Activated T-helper 17 cell treated with anti-CD3 and anti-CD28 coated beads, Interleukin-2, amount 50 U/mL, for 72 hours (primary cell): ENCODE measurements at places on chromosomes 13 and 19. TPM values are rescaled to one million over a fixed set of nuclear protein-coding genes. Genes with fewer than 3 reads are reported as not detected.

The SERPINE3 gene
- total RNA-seq = not detected

The KPTN gene
- total RNA-seq = 12.9 TPM

The MAU2 gene
- total RNA-seq = 67.9 TPM

The HOMER3 gene
- 1.7 TPM for total RNA-seq

GRCh38 chr13:29847501-29847983, 2.9 kb downstream of the UBL3 start:
- no peak for ATAC-seq

GRCh38 chr13:91123456-91124127, 223.9 kb upstream of the MIR17HG start:
- peak; percentile 21 for ATAC-seq

GRCh38 chr19:3573858-3574637, 1.3 kb downstream of the HMG20B start:
- ATAC-seq = peak; percentile 22

GRCh38 chr13:51955281-51955771, 55.9 kb downstream of the ATP7B start:
- ATAC-seq = no peak

DNA sequence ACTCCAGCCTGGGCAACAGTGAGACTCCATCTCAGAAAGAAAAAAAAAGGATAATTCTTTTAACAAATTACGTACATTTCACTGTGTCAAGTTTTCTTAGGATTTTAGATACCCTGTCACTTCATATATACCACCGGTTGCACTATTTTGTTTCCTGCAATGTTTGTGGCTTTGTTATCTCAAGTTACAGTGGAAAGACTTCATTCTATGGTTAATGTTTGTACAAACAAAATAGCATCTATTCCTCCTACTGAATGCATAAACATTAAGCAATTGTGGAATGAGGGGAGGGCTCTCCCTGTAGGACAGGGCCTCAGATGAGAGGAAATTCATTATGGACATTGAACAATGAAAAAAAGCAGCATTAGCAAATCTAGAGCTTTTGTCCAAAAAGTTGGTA, 120.1 kb downstream of the DNAJC3 start:
- no peak for ATAC-seq

DNA sequence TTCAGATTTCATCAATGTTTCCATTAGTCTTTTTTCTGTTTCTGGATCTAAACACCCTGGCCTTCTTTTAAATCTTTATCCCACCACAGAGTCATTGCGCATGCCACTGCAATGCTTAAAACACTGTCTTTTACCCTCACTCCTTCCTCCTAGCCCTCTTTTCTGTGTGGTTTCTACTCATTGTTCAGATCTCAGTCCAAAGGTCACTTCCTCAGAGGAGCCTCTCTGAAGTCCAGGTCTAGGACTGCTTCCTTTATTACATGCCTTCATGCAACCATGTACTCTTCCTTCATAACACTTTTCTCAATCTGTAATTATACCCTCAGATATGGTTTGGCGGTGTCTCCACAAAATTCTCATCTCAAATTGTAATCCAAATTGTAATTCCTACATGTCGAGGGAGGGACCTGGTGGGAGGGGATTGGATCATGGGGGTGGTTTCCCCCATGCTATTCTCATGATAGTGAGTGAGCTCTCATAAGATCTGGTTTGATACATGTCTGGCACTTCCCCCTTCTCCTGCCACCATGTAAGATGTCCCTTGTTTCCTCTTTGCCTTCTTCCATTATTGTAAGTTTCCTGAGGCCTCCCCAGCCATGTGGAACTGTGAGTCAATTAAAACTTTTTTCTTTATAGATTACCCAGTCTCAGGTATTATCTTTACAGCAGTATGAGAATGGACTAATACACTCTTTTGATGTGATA, 808.9 kb downstream of the DIAPH3 start:
- ATAC-seq = no peak

- no peak for ATAC-seq
These were observed 89.4 kb downstream of the ZNF675 start for GRCh38 chr19:23597661-23598060.

- peak; percentile 66 for ATAC-seq
These were observed 8.6 kb upstream of the HIPK4 start for GRCh38 chr19:40398417-40399131.

GRCh38 chr19:792306-792885, 4.9 kb upstream of the PTBP1 start:
- ATAC-seq = no peak

DNA sequence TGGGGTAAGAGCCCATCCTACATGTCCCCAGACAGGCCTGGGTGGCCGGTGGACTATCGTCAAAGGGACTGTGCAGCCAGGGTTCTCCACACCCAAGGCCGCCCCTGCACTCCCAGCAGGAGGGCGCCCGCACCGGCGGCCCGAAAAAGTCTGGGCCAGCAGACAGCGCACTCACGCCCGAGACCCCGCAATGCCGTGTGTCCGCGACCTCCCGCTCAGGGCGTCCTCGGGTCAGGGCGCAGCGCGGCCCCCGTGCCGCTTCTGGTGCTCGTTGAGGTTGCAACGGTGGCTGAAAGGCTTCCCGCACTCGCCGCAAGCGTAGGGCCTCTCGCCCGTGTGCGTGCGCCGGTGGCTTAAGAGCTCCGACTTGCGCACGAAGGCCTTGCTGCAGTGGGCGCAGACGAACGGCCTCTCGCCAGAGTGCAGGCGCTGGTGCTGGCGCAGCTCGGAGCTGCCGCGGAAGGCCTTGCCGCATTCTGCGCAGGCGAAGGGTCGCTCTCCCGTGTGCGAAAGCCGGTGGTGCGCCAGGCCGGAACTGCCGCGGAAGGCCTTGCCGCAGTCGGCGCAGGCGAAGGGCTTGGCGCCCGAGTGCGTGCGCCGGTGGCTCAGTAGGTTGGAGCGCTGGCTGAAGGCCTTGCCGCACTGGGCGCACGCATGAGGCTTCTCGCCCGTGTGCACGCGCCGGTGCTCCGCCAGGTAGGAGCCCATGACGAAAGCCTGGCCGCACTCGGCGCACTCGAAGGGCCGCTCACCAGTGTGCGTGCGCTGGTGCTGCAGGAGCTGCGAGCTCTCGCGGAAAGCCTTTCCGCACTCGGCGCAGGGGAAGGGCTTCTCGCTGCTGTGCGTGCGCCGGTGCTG, 2.8 kb upstream of the A1BG start:
- peak; percentile 54 for ATAC-seq

- no peak for ATAC-seq
These were observed 157.8 kb downstream of the B3GLCT start for GRCh38 chr13:31357581-31357980.

- ATAC-seq = no peak
These were observed 13.6 kb upstream of the FBXO17 start for GRCh38 chr19:38989066-38989605.

DNA sequence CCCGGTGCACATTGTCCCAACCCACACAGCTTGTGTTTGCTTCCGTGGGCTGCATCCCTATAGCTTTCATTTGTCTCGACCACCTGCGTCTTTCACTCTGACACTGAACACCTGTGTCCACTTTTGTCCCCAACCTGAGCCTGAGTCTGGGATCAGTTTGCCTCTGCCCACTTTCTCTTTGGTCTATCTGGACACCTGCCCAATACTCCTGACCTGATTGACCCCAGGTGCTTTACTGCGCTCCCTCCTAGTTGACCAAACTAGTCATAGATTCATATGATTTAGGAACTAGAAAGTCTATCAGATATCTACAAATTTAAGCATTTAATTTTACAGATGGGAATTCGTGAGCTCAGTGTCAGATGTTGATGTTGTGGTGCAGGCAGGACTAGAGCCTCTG, 209.9 kb downstream of the DCT start:
- no peak for ATAC-seq

- ATAC-seq = no peak
These were observed 6.1 kb downstream of the LIPE start for GRCh38 chr19:42421101-42421500.

DNA sequence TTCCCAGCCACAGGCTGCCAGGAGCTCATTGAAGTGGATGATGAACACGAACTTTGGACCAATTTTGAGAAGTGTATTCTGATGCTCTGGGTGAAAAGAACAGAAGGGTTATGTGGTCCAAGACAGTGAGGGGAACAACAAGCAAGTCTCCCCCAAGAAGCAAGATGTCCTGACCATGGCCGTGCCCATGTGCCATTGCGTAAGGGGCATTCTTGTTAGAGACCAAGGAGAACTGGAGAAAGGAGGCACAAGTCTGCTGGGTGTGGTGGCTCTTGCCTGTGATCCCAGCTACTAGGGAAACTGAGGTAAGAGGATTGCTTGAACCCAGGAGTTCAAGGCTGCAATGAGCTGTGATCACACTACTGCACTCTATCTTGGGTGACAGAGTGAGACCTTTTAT, 27.0 kb upstream of the UBAC2 start:
- no peak for ATAC-seq
